ENCODE measurements at places on chromosomes 1 and 21. TPM values are rescaled to one million over a fixed set of nuclear protein-coding genes. Genes with fewer than 3 reads are reported as not detected.

The FLG gene
- total RNA-seq = 2.8 TPM

The FCRL4 gene
- 0.48 TPM for total RNA-seq

The GSTM5 gene
- not detected for total RNA-seq

The SH2D5 gene
- total RNA-seq = 5.9 TPM

The TNFRSF9 gene
- total RNA-seq = 3.4 TPM

The SMYD3 gene
- 73.3 TPM for total RNA-seq

The OR2T2 gene
- not detected for total RNA-seq

The KRTAP13-2 gene
- total RNA-seq = not detected

The SH2D2A gene
- 0.89 TPM for total RNA-seq

The MROH7 gene
- total RNA-seq = not detected

The LORICRIN gene
- total RNA-seq = not detected

The KLF17 gene
- 0.09 TPM for total RNA-seq
